ENCODE measurements at places on chromosomes 3 and 15.

GRCh38 chr15:32849769-32850668, 132.2 kb downstream of the GREM1 start:
- no peak for DNase-seq

- no peak for DNase-seq
Measured at GRCh38 chr15:73844356-73844755, 29.0 kb upstream of the TBC1D21 start.

- no peak for DNase-seq
Measured at GRCh38 chr3:122681284-122681973, 790 bp downstream of the PARP14 start.

- DNase-seq, result no peak
Measured at GRCh38 chr3:72896996-72897757, 9.3 kb downstream of the GXYLT2 start.
